ENCODE measurements at places on chromosomes 16 and 17.

DNA sequence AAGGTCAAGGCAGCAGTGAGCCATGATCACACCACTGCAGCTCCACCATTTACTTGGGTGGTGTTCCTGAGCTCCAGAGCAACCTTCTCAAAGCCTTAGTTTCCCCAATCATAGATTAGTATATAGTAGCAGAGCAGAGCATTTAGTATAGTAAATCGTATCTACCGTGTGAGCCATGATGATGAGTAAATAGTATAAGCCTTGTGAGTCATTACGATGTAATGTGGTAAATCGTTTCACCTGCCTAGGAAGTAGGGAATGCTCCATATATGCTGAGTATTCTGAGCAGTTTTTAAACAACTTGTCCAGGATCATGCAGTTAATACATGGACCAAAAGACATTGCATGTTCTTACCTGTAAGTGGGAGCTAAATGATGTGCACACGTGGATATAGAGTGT is 66.4 kb downstream of the SCNN1B start:
- no peak for DNase-seq

DNA sequence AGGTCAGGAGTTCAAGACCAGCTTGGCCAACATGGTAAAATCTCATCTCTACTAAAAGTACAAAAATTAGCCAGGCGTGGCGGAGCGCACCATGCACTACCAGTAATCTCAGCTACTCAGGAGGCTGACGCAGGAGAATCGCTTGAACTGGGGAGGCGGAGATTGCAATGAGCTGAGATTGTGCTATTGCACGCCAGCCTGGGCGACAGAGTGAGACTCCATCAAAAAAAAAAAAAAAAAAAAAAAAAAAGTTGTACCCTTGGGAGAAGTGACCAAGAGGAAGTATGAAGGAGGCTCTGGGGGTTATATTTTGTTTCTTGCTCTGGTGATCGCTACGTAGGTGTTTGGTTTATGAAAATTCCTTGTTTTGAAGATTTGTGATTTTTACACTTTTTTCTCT is 66.3 kb downstream of the LITAF start:
- no peak for DNase-seq

DNA sequence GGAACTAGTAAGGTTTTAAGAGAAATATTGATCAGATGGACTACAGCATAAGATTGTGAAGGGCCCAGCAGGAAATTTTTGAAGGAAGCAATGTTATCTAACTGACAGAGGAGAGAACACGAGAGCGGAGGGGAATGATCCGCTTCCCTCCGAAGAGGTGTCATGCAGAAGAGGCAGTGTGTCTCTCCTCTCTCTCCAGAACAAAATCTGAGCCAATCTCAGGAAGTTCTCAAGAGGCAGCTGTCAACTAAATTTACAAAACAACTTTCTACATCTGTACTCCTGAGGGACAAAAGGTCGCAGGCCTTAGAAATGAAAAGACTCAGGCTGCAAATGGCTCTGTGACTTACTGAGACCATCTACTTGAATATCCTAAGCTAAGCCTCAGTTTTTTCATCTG is 224.6 kb upstream of the CDH5 start:
- DNase-seq = no peak

- no peak for DNase-seq
These were observed 604 bp upstream of the ZC3H18 start for GRCh38 chr16:88569614-88569984.

DNA sequence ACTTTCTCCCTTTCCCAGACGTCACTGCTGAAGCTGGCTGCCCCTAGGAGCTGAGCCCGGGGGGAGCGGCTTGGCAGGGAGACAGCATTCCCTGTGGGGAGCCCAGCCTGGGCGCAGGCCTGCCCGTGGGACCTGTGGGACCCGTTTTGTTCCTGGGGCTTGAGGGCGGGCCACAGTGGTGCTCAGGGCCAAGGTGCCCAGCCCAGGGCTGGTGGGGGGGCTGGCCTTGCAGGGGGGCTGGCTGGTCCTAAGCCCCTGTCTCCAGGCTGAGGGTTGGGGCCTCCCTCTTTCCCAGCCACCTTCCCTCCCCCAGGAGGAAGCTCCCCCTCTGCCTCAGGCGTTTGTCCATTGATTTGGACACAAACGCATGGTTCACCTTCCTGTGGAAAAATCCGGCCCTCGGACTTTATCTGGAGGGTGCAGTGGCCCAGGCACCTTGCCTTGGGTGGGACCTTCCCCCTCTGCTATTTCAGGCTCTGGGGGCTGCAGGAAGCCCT is 4.4 kb downstream of the NHERF2 start:
- DNase-seq = no peak

DNA sequence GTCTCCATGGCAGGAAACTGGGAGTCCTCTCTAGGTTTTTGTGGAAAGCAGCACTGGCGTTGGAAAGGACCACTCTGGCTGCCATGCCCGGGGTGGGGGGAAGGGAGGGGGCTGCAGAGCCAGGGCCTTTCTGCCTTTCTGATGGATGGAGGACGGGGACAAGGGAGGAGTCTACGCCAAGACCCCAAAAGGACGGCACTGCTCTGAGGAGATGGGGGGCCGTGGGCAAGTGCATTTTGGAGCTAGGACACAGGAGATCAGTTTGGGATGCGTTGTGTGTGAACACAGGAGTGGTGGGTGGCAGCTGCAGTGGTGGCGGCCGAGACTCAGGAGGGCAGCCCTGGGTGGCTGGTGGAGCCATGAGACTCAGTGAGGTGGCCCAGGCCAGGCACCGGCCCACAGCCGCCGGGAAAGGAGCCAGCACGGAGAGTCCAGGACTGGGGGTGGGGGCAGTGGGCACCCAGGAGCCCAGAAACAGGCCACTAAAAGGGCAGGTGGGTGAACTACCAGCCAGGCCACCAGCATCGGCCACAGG is 2.0 kb downstream of the CENPX start:
- DNase-seq = peak; percentile 41

- no peak for DNase-seq
These were observed at the start of gene DLX3 for GRCh38 chr17:49995055-49995738. Gene DLX3, minus strand, starts transcription at chr17:49995224. Its CDS starts 226 bp downstream, at chr17:49994998.

DNA sequence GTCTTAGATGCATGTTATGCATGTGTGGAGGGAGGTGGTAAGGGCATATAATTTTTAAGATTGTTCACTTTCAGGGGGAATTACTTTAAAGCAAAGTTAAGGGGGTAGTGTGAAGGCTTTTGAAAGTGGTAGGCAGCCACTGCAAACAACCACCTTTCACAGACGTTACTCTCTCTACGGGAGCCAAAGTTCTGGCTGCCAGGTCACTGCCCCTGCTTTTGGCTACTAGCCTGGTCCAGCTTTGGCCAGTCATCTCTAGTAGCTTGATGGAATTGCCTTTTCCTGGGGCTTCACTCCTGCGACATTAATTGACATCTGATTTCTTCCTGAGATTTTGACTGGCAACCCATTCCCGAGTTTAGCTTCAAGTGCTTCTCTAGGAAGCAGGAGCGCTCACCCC is 397.5 kb downstream of the CDH11 start:
- no peak for DNase-seq

- no peak for DNase-seq
These were observed 101.8 kb upstream of the NLRP1 start for GRCh38 chr17:5686074-5686635.

DNA sequence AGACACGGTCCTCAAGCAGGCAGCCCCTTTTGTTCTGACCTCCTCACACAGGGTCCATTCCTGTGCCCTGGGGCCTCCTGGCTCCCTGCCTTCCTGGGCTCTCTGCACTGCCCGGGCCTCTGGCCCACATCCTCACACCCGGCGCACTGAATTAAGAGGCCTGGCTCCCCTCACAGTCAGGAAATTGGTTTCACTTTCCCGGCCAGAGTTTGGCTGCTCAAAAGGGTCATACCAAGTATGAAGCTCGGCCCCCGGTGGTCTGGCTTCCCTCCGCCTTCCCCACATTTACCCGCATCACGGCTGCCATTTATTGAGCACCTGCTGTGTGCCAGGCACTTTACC is 220.0 kb downstream of the NTN1 start:
- peak; percentile 48 for DNase-seq

- no peak for DNase-seq
These were observed 296.3 kb upstream of the AXIN2 start for GRCh38 chr17:65857718-65858117.

DNA sequence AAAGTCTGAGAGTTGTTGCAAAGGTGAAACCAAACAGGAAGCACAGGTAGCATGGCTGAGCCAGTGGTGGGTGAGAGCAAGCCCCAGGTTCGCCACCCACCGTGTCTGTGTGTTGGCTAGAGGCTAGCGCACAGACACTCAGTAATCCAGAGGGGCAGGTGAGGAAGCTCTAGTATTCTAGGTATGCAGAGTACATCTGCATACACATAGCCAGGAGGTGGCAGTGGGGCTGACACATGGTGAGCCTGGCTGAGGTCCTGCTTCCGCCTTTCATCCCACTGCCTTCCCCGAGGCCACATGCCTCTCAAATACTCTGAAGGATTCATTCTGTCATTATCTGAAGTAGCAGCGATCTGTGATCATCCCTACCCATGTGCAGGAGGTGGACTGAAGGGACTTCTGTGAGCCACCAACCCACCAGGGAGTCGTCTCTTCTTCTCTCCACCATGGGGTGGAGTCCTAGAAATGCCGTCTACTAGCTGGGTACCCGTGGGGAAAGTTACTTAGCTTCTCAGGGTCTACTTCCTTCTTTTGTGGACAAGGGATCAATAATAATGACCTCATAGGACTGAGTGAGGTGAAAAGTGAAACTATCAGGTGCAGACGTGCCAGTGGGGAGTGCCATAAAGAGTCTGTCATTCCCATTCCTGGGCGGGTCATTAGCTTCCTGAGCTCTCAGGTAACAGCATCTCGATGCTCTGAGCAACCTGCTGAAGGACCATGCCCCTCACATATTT is 36.0 kb upstream of the ICAM2 start:
- no peak for DNase-seq

- DNase-seq = peak; percentile 24
These were observed 586 bp downstream of the GLYR1 start for GRCh38 chr16:4846503-4846900.

- DNase-seq = no peak
These were observed 39.9 kb upstream of the MYH10 start for GRCh38 chr17:8670421-8670820.

GRCh38 chr17:44931376-44931775 is 16.1 kb upstream of the GFAP start:
- no peak for DNase-seq

DNA sequence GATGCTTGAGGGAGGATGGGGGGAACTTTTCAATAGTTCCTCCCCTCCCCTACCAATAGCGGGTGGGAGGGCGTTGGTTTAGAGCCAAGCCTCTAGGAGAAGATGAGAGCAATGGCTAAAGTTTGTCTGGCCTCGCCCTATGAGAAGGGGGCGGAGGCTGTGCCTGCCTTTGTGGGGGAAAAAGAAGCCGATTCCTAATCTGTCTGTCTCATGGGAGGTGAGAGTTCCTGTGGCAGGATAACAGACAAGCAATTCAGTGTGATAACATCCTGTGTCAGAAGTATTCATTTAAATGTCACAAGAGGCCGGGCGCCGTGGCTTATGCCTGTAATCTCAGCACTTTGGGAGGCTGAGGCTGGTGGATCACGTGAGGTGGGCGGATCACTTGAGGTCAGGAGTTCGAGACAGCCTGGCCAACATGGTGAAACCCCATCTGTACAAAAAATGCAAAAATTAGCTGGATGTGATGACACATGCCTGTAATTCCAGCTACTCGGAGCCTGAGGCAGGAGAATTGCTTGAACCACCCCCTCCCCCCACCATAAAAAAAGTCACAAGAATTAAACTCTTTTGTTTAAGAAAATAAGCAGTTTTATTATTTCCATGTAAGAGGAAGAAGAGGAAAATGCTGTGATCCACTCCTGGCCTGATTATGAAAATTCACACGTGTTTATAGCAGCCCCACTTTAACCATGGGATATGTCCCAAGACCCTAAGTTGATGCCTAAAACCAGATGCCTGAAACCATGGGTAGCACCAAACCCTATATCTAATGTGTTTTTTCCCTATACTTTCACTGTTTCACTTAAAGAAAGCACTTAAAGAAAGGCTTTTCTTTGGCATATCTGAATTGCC is 1.7 kb downstream of the SLFN5 start:
- no peak for DNase-seq

DNA sequence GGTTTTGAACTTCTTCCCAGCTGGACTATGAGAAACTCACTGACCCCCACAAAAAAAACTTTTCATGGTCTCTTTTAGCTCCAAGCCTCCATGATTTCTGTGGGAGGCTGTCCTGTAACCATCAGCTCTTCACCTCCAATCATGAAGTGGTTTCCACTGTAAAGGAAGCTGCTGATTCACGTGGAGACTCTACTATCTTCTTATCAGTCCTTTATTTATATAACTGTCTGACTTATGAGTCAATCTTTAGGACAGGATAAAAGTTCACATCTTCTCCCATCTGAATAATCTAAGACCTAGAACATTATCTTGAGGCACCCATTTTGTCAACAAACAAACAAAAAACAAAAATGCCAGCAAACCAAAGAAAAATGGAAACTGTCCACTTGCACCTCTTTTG is 409.9 kb downstream of the SLC39A11 start:
- no peak for DNase-seq

DNA sequence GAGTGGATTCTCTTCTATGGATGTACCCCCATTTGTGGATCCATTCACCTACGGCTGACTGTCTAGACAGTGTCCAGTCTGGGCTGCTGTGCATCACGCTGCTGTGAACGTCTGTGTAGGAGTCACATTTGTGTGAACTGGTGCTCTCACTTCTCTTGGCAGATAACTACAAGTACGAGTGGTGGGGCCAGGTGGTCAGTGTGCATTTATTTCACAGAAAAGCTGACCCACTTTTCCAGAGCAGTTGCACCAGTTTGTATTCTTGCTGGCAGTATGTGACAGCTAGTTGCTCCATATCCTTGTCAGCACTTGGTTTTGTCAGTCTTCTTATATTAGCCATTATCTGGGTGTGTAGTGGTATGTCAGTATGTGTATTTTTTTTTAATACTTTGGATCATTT is 28.4 kb downstream of the FOXK2 start:
- DNase-seq = no peak

GRCh38 chr16:87410968-87411367 is 18.8 kb downstream of the MAP1LC3B start:
- no peak for DNase-seq

DNA sequence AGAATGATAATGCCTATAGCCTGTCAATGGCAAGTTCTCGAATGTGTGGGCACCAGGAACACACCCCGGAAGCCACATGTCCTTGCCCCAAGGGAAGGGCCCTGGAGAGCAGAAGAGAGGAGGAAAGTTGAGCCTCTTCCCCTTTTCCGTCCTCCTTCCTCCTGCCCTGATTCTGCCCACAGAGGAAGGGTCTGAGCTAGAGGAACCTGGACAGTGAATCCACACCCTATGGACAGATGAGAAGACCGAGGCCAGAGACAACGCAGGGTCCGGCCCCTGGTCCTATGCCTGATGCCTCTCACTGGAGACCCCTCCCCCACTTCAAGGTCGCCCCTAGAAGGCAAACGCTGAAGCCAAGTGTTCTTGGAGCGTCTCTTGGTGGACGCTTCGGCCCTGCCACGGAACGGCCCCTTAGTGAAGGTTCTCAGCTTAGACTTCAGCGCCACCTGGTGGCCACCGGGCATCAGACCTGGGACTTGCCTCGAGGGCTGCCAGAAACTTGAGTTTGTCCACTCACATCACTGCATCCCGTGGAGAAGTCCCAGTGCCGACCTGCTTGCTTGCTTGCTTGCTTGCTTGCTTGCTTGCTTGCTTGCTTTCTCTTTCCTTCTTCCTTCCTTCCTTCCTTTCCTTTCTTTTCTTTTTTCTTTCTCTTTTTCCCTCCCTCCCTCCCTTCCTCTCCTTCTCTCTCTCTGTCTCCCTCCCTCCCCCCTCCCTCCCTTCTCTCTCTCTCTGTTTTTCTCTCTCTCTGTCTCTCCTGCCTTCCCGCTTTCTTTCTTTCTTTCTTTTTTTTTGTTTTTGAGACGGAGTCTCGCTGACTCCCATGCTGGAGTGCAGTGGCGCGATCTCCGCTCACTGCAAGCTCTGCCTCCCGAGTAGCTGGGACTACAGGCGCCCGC is 20.6 kb upstream of the SPNS3 start:
- DNase-seq = peak; percentile 75
